ENCODE measurements at places on chromosomes 12 and 14. TPM values are rescaled to one million over a fixed set of nuclear protein-coding genes. Genes with fewer than 3 reads are reported as not detected.

MYO1H gene
- not detected for total RNA-seq

A2M gene
- total RNA-seq, result 0.14 TPM

GRIP1 gene
- 6.4 TPM for total RNA-seq

GPRC5A gene
- 268 TPM for total RNA-seq

KIF26A gene
- total RNA-seq, result 3.8 TPM

IGF1 gene
- total RNA-seq, result not detected

SLC2A14 gene
- total RNA-seq, result 0.78 TPM

SMOC1 gene
- total RNA-seq, result 18.2 TPM

FAIM2 gene
- total RNA-seq, result 0.01 TPM

KRT80 gene
- total RNA-seq, result 38.9 TPM

PRR4 gene
- 2.7 TPM for total RNA-seq

VRTN gene
- total RNA-seq, result 0.02 TPM

FOXM1 gene
- 90.9 TPM for total RNA-seq

ADGRD1 gene
- 0.68 TPM for total RNA-seq

CDK2 gene
- 53.0 TPM for total RNA-seq

LRRK2 gene
- 1.5 TPM for total RNA-seq

KCNH3 gene
- 2.2 TPM for total RNA-seq

PLEK2 gene
- 17.4 TPM for total RNA-seq

OSGEP gene
- total RNA-seq, result 26.9 TPM

REP15 gene
- total RNA-seq, result 0.30 TPM

CLEC4C gene
- total RNA-seq, result not detected

CLBA1 gene
- 18.0 TPM for total RNA-seq

TSHR gene
- not detected for total RNA-seq

BEGAIN gene
- total RNA-seq, result 6.5 TPM

SYCP3 gene
- total RNA-seq, result 0.13 TPM

CCDC175 gene
- total RNA-seq, result not detected

LRRC9 gene
- not detected for total RNA-seq

Data from A549 treated with AZD2906 at 1 μM for 4 hours (cell line).